Endothelial cell (in vitro differentiated cells): ENCODE measurements at places on chromosomes 1 and 21.

DNA sequence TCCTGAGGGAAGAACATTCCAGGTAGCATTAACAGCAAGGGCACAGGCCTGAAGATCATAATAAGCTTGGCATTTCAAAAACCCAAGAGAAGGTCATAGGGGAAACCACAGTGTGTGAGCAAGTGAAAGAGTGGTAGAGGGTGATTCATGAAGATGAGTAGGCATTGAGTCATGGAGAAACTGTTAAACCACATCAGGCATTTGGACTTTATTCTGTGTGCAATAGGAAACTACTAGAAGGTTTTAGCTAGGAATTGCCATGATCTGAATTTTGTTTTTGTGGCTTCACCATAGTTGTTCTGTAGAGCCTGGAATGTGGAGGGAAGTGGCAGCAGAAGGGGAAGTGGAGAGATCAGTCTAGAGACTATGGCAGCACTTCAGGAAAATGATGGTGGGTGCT is 359.0 kb upstream of the PTBP2 start:
- DNase-seq = no peak

GRCh38 chr1:63731117-63732043 is 42.4 kb upstream of the ROR1 start:
- no peak for DNase-seq

DNA sequence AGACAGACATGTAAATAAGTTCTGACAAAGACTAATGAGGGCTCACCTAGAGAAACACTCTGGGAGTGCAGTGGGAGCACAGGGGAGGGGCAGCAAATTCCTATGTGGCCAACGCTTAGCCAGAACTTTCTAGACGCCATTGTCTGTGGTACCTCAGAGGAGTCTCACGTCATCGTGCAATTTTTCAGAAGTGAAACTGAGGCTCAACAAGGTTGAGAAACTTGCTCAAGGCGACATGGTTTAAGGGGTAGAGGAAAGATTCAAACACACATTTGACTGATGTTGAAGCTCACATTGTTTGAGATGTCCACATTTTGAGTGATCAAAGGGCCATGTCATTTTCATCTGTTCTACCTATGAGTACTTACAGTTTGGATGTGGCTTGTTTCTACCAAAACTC is 152.6 kb upstream of the LMO4 start:
- no peak for DNase-seq

DNA sequence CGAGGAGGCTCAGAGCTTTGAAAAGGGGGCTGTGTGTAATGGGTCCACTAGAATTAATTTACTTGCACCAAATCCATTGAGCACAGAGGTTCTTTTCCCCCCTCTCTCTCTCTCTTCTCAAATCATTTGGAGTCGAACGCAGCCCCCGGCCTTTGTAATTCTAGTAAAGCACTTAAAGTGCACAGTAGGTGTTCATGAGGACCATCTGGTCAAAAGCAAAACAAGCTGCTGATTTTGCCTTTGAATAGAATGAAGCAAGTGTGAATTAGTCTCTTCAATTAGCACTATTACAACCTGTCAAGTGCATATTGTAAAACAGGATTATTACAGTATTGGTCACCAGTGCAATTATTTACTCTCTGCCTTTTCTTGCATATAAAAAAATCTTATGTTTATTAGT is 259.9 kb downstream of the FAF1 start:
- DNase-seq = no peak

- DNase-seq = no peak
Observed at GRCh38 chr1:246784621-246785493, 60.6 kb downstream of the SCCPDH start.

GRCh38 chr1:211344152-211344618 is 17.6 kb downstream of the TRAF5 start:
- no peak for DNase-seq

DNA sequence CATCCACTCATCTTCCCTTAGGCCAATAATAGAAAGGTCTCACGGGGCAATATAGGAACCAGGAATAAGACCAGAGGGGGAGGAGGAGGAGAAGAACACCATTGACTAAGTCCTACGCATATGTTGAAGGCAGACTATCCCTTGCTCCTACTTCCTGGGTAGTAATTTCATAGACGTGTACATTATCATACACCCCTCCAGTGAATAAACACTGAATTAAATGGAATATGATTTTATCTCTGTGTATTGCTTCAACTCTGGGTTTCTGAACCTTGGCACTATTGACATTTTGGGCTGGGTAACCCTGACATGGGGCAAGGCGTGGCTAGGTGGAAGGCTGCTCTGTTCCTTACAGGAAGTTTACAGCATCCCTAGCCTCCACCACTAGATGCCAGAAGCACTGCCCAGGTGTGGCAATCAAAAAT is 17.3 kb upstream of the FHAD1 start:
- no peak for DNase-seq

- DNase-seq = no peak
Observed at GRCh38 chr1:82947278-82947677, 1051.7 kb downstream of the TTLL7 start.

- no peak for DNase-seq
Observed at GRCh38 chr1:183783767-183784637, 20.9 kb upstream of the RGL1 start.

- no peak for DNase-seq
Observed at GRCh38 chr1:53375440-53375839, 47.6 kb upstream of the LRP8 start.
